ENCODE measurements at places on chromosomes 2 and 18. TPM values are rescaled to one million over a fixed set of nuclear protein-coding genes. Genes with fewer than 3 reads are reported as not detected.

MPHOSPH10 gene
- 21.2 TPM for total RNA-seq

CCDC178 gene
- total RNA-seq = 0.34 TPM

MOCOS gene
- total RNA-seq = 63.1 TPM

PTCD3 gene
- total RNA-seq = 90.8 TPM

TUBB8B gene
- total RNA-seq = under 0.01 TPM

HOXD8 gene
- total RNA-seq = not detected

KIF1A gene
- total RNA-seq = not detected

MC5R gene
- not detected for total RNA-seq

UBE2F gene
- total RNA-seq = 78.9 TPM

XDH gene
- 16.9 TPM for total RNA-seq

B3GNT2 gene
- 52.7 TPM for total RNA-seq

ARHGEF33 gene
- 0.21 TPM for total RNA-seq

ZC3H6 gene
- total RNA-seq = 8.3 TPM

IKZF2 gene
- 4.1 TPM for total RNA-seq

SH3RF3 gene
- total RNA-seq = under 0.01 TPM

LINC00305 gene
- not detected for total RNA-seq

TANC1 gene
- total RNA-seq = 34.5 TPM

TDRD15 gene
- total RNA-seq = not detected

SLC30A3 gene
- total RNA-seq = not detected

DSG4 gene
- total RNA-seq = not detected

AFTPH gene
- 87.1 TPM for total RNA-seq

VIL1 gene
- not detected for total RNA-seq

CRACDL gene
- total RNA-seq = 0.34 TPM

GPR35 gene
- total RNA-seq = 0.85 TPM

MAP3K19 gene
- not detected for total RNA-seq

FBXO11 gene
- total RNA-seq = 81.0 TPM

SLC5A7 gene
- total RNA-seq = not detected

CD8B2 gene
- total RNA-seq = not detected

TRIP12 gene
- 419 TPM for total RNA-seq

CAPG gene
- 306 TPM for total RNA-seq

CCBE1 gene
- 0.28 TPM for total RNA-seq

SOCS6 gene
- 59.8 TPM for total RNA-seq

SEH1L gene
- 76.2 TPM for total RNA-seq

AGXT gene
- total RNA-seq = not detected

ACVR1C gene
- 0.34 TPM for total RNA-seq

ZNF407 gene
- total RNA-seq = 7.9 TPM

UGT1A7 gene
- total RNA-seq = under 0.01 TPM

KIF5C gene
- under 0.01 TPM for total RNA-seq

ALLC gene
- total RNA-seq = not detected

GNAL gene
- 17.1 TPM for total RNA-seq

ANKRD30B gene
- not detected for total RNA-seq

REG3G gene
- total RNA-seq = not detected

STK11IP gene
- 14.2 TPM for total RNA-seq

PKP4 gene
- 55.0 TPM for total RNA-seq
